Naive thymus-derived CD8-positive, alpha-beta T cell (primary cell): ENCODE measurements at places on chromosomes 7 and 10.

DNA sequence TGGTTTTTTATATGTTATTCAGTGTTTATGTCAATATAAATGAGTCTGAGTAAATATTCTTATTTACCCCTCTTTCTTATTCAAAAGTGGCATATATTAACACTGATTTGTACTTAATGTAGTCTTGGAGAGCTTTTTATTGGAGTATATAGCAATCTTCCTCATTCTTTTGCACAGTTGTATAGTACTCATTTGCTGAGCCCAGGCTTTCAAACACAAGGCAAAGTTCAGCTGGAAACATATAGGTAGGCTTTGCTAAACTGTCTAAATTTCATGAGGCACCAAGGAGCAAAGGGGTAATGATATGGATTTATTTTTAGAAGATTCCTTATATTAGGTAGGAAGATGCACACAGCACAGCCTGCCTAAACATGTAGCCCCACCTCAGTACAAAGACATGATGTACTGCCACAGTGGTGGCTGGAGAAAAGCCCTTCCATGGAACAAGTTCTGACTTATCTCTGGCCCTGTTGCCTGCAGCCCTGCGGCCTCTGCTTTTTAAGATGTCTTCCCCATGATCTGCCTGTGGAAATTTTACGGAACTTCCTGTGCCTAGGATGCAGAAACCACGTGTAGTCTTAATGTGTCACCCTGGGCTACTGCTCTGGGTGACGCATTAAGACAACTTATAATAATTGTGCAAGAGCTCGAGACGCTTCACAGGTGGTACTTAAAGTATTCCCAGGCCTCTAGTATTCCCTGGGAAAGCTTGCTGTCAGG is 9.6 kb upstream of the PDCD4 start:
- DNase-seq: no peak

DNA sequence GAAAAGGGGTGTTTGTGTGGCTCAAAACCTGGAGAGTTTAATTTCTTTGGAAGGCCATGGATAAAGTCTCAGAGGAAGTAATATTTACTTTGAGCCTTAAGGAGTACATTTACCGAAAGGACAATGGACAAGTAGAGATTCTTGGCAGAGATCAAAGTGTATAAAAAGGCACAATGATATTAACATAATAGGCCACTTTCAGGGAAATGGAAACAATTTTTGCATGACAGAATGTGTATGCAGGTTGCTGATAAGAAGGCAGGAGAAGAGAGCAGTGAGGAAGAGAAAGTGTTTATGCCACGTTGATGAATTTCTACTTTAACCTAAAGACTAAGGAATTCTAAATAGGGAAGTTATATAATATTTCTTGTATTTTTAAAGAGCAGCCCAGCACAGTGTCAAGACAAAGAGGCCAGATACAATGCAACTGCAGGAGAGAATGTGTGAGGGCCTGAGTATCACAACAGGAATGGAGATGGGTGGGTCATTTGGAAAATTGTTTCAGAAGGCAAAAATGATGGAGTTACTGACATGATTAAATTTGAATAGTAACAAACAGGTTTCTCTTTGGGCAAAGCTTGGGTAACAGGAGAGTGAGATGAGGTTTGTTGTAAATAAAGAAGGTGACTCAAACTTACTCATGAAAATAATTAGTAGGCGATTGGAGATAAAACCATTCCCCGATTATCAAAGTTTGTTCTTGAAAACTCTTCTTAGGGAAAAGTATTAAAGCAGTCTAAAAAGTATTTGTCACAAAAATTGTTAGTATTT is 84.1 kb downstream of the THSD7A start:
- DNase-seq: no peak

DNA sequence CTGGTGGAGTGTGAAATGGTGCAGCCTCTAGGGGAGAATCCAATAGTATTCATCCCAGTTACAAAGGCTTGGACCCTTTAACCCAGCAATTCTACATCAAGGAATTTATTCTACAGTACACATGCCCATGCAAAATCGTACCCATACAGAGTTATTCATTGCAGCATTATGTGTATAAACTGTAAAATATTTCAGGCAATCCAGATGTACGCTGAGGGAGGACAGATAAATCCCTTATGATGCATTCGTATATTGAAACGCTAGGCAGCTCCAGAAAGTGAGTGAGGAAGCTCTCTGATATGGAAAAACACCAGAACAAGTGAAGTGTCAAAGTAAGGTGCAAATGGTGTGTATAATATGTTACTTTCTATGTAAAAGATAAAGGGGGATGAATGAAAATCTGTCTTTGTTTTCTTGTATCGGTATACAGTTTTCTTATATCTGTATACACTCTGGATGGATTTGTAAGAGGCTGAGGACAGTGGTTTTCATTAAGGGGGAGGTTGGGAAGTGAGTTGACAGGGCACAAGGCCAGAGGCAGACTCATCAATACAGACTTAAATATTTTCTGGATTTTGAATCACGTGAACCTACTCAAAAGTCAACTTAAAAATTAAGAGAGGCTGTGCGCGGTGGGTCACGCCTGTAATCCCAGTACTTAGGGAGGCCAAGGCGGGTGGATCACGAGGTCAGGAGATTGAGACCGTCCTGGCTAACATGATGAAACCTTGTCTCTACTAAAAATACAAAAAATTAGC is 17.1 kb downstream of the VWA2 start:
- no peak for DNase-seq

- DNase-seq: no peak
These were observed 7.1 kb upstream of the CPA5 start for GRCh38 chr7:130337410-130337971.

DNA sequence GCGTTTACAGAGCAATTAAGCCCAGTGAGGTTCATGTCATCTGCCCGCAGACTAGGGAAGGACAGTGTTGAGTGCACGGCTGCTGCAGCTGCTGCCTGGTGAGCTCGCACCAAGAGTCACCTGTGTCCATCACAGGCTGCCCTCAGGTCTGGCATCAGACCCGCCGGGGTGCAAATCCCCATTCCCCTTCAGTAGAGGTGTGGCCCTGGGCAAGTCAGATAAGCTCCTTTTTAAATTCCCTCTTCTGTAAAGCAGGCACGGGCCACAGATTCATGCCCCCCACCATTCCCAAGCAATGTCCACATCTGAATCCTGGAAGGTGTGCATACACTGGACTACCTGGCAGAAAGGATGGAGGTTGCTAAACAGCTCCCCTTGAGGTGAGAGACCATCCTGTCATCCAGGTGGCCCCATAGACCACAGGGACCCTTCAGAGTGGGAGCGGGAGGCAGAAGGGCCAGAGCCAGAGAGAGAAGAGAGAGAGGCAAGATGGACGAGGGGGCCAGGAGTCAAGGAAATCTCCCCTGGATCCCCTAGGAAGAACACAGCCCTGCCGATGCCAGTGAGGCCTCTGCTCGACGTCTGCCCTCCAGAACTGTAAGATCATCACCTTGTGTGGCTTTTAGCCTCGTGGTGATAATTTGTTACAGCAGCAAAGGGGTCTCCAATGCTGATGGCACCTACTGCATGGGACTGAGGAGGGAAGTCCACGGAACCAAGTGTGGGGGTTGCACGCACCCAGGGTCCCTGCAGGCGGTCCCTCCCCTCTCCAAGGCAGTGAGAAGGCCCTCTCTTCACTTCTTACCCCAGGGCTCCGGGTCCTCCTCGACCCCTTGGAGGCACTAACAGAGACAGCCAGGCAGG is 168.8 kb downstream of the TCERG1L start:
- DNase-seq: no peak

DNA sequence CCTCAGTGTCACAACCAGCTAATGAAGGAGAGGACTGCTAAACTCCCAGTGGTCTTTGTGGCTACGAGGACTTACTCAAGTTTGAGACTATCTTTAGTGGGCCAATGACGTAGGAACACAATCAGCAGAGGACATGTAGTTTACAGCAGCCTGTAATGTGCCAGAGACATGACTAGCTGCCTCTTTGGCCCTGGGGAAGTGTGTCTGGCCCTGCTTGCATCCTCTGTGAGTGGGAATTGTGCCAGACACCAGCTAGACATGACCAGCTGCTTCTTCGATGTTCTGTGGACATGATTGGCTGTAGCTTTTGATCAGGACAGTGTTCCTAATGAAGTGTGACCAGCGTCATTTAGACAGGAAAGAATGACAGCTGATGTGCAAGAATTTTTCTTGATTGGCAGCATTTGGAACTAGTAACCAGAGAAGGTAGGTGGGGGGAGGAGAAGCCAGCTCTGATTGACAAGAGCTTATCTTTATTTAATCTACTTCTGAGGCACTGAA is 141.7 kb downstream of the AUTS2 start:
- no peak for DNase-seq

GRCh38 chr7:140542228-140542603 is 62.9 kb upstream of the MKRN1 start:
- DNase-seq: no peak

GRCh38 chr7:108307194-108307593 is 149.0 kb downstream of the NRCAM start:
- no peak for DNase-seq

GRCh38 chr10:110442746-110443145 is 55.0 kb upstream of the DUSP5 start:
- DNase-seq: no peak

DNA sequence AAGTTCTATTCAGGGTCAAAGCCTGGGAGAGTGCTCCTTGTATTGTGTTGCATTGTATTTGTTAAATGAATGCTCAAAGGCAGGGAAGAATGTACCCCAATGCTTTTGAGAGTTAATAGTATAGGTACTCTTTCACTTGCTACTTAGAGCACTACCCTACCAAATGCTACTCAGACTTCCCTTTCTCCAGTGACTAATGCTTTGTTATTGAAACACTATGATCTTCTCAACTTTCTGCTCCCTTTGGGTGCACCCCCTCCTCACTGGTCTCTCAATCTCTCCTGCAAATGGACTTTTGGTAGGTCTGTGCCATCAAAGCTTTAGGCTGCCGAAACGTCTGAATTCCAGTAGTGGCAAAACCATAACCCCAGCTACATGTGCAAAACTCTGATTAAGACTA is 177.7 kb upstream of the AHR start:
- no peak for DNase-seq

GRCh38 chr7:7077945-7078344 is 104.4 kb upstream of the C1GALT1 start:
- DNase-seq: no peak

DNA sequence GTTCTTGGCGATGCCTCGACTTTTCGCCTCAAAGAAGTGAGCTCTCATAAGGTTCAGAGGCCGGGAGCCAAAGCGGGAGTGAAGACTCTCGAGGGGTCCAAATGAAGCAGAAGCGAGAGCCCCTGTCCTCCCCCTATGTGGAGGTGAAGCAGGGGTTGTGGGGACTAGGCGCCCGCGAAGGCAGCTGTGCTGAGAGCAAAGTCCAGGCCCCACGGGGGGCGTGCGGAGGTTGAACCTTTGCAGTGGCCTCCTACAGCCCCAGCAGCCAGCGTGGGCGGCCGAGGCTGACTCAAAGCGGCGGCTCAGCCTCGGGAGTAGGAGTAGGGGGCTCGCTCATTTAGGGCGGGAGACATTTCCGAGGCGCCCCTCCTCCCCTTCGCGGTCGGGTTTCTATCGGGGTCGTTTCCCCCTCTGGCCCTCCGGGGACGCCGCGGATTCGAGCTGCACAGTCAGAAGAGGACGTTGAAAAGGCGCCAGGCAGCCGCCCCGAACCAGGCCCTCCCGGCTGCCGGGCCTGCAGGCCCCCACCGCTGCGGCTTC is 553 bp upstream of the ADD3 start:
- no peak for DNase-seq

- DNase-seq: no peak
These were observed 2.7 kb upstream of the SRPK2 start for GRCh38 chr7:105391429-105391828.

DNA sequence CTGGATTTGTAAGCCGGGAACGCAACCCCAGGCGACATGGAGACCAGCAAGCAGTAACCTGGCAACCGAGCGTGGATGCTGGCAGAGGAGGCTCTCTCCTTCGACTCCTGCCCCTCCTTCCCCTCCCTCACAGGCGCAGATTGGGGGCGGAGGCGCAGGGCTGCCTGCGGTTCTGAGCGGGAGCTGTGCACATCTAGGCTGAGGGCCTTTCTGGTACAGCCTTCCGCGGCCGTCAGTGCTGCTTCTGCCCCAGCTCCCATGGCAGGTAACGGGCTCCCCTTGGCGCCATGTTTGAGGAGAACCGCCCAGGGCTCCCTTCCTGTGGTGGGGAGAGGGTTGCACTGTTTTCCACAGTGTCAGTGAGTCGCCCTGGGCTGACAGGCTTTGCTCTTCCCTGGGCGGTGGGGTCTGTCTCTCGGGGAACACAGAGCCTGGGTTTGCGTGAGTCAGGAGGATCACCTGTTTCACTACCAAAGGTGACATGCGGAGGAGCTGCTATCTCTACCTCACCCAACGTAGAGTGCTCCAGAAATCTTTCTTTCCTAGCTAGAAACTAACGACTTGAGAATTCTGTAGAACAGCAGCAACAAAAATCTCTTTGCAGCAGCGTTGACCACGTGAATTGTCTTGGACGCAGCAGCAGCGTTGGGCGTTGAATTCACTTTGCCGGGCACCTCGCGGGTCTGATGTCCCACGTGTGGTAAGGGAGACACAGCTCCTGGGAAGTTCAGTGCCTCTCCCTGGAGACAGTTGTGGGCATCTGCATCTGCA is 154.8 kb upstream of the COBL start:
- peak; percentile 23 for DNase-seq

- DNase-seq: no peak
These were observed 90.4 kb downstream of the KIAA1549 start for GRCh38 chr7:138890499-138891445.

DNA sequence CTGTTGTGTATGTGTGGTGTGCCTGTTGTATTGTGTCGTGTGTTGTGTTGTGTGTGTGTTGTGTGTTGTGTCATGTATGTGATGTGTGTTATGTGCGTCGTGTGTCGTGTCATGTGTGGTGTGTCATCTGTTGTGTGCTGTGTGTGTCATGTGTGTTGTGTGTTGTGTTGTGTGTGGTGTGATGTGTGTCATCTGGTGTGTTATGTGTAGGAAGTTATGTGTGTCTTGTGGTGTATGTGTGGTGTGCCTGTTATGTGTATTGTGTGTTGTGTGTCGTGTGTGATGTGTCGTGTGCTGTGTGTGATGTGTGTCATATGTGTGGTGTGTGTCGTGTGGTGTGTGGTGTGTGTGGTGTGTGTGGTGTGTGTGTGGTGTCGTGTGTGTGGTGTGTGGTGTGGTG is 145.2 kb downstream of the DNAJB6 start:
- DNase-seq: no peak

DNA sequence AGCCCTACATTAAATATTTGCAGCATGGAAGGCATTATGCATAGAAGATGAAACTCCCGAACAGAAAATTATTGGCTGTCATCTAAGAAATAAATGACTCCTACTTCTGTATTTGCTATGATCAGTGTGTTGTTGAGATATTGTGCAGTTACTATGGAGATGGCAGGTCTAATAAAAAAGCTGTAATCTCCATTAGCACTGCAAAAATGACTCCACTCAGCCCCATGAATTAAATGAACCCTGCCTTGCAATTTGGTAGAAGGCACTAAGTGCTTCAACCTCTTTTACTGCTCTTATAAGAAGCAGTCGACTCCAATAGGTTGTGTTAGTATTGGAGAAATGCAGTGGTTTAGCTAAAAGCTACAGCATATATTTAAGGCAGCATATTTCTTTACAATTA is 290.0 kb upstream of the PHYHIPL start:
- DNase-seq: no peak
